ENCODE measurements at places on chromosomes 7 and 10. TPM values are rescaled to one million over a fixed set of nuclear protein-coding genes. Genes with fewer than 3 reads are reported as not detected.

DNA sequence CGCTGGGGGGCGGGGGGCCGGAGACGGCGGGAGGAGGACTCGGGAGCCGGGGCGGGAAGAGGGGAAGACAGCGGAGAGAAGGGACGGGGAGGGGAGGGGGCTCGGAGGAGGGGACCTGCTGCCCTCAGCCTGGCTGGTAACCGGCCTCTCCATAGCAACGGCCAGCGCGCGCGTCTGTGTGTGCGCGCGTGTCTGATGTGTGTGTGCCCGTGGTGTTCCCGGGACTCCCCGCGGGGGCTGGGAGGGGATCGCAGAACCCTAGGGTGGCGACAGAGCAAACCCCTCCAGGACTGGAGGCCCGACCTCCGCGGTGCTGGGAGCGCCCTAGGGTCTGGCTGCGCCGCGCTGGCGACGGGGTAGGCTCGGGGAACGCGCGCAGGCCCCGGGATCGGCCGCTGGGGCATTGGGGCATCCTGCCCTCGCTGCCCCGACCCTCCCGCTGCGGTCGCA lies 356.3 kb downstream of the DNAJB6 start:
- peaks cover 34% of the 10 kb centered on the region for H3K27me3 ChIP-seq
- H3K4me3 ChIP-seq = no peak overlapping the region
- H3K4me1 ChIP-seq = peaks cover 12% of the 10 kb centered on the region
- no peaks in the 10 kb centered on the region for H3K36me3 ChIP-seq

ITPRID1 gene
- total RNA-seq = not detected

DNA sequence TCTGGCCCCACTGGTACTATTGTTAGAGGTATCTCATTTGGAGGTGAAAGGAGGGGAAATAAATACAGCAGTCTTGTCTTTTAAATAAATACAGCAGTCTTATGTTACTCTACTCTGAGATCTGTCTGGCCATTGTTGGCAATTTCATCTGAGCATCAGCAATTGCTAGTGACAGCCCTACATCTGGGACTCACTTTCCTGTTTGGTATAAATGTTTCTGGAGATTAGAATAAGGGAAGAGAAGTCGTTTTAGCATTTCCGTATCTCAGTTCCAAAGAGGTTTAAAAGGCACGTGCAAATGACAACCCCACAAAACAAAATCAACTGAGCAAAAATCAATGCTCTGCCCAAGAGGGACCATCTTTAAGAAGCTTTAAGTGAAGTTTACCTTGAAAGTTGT lies 18.1 kb upstream of the CNNM2 start:
- H3K4me1 ChIP-seq = no peaks in the 10 kb centered on the region
- H3K27ac ChIP-seq = no peak overlapping the region

GRCh38 chr7:128833148-128833945 lies 3.1 kb downstream of the FLNC start:
- H3K36me3 ChIP-seq = no peaks in the 10 kb centered on the region
- H3K4me3 ChIP-seq = no peak overlapping the region
- no peak overlapping the region for H3K27ac ChIP-seq
- H3K4me1 ChIP-seq = peaks cover 13% of the 10 kb centered on the region
- peaks cover 20% of the 10 kb centered on the region for H3K27me3 ChIP-seq

DNA sequence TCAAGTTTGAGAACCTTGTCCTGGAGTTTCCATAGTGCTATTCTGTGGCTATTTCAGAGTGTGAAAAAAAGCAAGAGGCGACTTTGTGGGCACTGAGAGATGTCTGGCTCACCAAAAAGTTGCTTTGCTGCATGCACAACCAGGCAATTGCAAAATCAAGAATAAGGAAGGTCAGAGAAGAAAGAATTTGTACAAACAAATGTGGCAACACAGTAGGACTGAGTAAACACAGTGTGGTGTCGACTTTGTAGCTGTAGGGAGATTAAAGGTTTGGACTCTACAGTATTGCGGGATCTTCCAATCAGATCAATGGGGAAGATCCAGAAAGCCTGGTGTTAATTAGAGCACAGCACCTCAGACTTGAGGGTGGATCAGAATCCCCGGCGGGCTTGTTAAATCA lies 88.1 kb upstream of the PLPP4 start:
- H3K4me3 ChIP-seq = no peak overlapping the region
- no peak for DNase-seq
- no peaks in the 10 kb centered on the region for H3K36me3 ChIP-seq
- H3K27ac ChIP-seq = no peak overlapping the region

SPDYE8 gene
- total RNA-seq = not detected

- no peak overlapping the region for H3K27ac ChIP-seq
- peaks cover 4% of the 10 kb centered on the region for H3K4me1 ChIP-seq
- H3K36me3 ChIP-seq = no peaks in the 10 kb centered on the region
- DNase-seq = no peak
Observed at GRCh38 chr7:104921596-104921995, 92.4 kb upstream of the KMT2E start.

DNA sequence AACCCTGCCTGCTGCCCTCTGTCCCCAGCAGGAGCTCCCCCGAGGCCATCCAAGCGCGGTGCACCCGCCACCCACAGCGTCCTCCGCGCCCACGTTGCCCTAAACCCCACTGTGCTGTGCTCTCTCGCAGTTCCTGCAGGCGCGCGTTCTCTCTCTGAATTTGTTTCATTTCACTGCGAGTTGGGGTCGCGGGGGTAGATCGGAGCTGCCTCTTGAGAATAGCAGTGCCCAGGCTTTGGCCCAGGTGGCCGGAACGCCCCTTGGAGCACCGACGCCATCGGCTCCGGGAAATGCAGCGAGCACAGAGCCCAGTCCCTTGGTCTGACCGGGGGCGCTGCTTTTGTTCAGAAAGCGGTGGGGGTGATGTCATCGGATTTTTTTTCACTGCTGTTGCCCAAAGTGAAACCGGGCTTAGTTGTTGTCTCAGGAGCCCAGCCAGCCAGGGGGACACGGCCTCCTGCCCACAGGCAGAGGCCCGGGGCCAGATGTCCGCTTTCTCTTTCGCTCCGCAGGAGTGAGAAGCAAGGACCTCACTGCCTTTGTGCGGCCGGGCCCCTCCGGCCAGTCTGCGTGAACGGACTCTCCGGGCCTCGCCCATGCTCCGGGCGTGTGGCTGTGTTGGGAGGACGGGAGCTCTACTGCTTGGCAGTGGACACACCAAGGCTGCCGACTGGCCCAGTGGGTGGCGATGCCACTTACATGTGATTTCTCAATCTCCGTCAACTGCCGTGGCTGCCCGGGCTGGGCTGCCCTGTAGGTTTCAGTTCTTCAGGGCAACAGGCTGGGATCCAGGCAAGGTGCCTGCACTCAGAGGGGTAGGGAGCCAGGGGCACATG lies 43.1 kb downstream of the FOXK1 start:
- H3K36me3 ChIP-seq = peaks cover 14% of the 10 kb centered on the region
- peaks cover 41% of the 10 kb centered on the region for H3K4me1 ChIP-seq
- DNase-seq = peak; percentile 76
- H3K4me3 ChIP-seq = peak overlapping the region; percentile 72
- no peaks in the 10 kb centered on the region for H3K27me3 ChIP-seq
- peak overlapping the region; percentile 90 for H3K27ac ChIP-seq

DNA sequence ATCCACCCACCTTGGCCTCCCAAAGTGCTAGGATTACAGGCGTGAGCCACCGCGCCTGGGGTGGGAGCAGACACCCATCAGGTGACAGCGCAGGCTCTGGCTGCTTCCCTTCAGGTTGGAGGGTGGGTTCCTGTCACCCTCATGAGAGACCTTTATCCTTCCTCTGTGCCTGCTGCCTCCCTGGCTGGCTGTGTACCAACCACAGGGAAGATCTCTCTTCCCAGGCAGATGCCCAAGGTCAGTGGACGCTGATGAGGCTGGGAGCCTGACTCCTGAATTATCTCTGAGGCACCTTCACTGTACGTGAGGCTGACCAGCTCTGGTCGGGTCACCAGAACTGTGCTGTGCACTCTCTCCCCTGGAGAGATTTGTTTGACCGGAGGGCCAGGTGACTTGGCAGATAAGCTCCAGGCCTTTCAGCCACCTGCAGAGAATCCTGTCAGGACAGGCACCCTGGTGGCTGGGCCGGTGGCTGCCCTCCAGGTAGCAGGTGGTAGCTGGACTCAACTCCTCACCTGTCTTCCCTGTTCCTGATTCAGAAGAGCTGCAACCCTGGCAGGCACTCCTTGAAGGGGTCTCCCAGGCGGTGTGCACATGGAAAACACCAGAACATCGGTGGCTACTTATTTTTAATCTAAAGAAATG lies 251.9 kb downstream of the GLRX3 start:
- DNase-seq = no peak
- no peak overlapping the region for H3K4me3 ChIP-seq
- no peaks in the 10 kb centered on the region for H3K4me1 ChIP-seq
- H3K27me3 ChIP-seq = peaks cover 10% of the 10 kb centered on the region

CREB3L2 gene
- 24.4 TPM for total RNA-seq

IFIT1 gene
- total RNA-seq = 6.5 TPM

DNA sequence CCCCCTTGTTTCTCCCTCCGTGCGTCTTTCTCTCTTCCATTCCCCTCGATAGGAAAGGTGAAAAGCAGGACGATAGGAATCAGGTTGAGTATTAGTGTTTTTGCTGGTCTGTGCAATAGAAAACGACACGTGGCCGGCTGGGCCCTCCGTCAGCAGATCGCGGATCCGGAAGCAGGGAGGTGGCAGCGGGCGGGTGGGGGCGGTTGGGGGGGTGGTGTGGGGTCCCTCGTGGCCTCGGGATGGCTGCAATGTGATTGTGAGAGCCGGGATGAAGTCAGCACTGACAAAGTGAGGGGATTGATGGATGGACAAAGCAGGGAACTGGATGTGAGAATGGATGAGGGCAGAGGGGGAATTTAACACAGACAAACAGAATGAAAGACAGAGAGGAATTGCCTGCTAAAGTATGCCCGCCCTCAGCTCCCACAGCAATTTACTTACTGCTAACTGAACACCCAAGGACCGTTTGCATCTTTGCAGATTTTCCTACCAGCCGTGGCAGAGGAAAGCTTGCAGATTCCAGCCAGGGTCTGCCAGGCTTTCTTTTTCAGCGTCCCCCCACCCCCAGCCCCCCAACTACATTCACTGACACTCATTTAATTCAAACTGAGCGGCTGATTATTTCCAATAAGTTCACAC lies 280.9 kb downstream of the LRMDA start:
- no peaks in the 10 kb centered on the region for H3K36me3 ChIP-seq
- H3K27me3 ChIP-seq = peaks cover 25% of the 10 kb centered on the region
- no peak overlapping the region for H3K4me3 ChIP-seq
- H3K27ac ChIP-seq = no peak overlapping the region

AGAP6 gene
- 21.3 TPM for total RNA-seq

- H3K4me3 ChIP-seq = no peak overlapping the region
- H3K27ac ChIP-seq = no peak overlapping the region
- no peaks in the 10 kb centered on the region for H3K36me3 ChIP-seq
- no peak for DNase-seq
Observed at GRCh38 chr7:77434570-77435275, 18.6 kb upstream of the GSAP start.

- no peak for DNase-seq
- H3K27me3 ChIP-seq = peaks cover 3% of the 10 kb centered on the region
- no peak overlapping the region for H3K27ac ChIP-seq
- peaks cover 6% of the 10 kb centered on the region for H3K4me1 ChIP-seq
Observed at GRCh38 chr10:126016156-126016805, 119.9 kb downstream of the FANK1 start.

GRCh38 chr10:6465437-6465836 lies 114.6 kb downstream of the PRKCQ start:
- H3K4me3 ChIP-seq = no peak overlapping the region
- H3K27me3 ChIP-seq = no peaks in the 10 kb centered on the region
- H3K27ac ChIP-seq = peak overlapping the region; percentile 72
- no peak for DNase-seq

PAPOLB gene
- not detected for total RNA-seq

DNA sequence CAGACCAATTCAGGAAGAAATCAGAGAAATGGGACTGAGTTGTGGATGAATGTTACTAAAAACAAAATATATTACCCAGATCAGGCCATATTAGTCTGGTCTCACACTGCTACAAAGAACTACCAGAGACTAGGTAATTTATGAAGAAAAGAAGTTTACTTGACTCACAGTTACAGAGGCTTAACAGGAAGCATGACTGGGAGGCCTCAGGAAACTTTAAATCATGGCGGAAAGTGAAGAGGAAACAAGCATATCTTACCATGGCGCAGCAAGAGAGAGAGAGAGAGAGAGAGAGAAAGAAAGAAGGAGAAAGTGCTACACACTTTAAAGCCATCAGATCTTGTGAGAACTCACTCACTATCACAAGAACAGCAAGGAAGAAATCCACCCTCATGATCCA lies 636.8 kb upstream of the GRM3 start:
- no peaks in the 10 kb centered on the region for H3K36me3 ChIP-seq
- no peaks in the 10 kb centered on the region for H3K27me3 ChIP-seq
- H3K4me1 ChIP-seq = no peaks in the 10 kb centered on the region
- no peak overlapping the region for H3K27ac ChIP-seq
- no peak for DNase-seq
- H3K4me3 ChIP-seq = no peak overlapping the region

GRCh38 chr7:33774762-33775523 lies 130.4 kb upstream of the BMPER start:
- no peak for DNase-seq
- H3K4me3 ChIP-seq = no peak overlapping the region
- no peak overlapping the region for H3K27ac ChIP-seq

- DNase-seq = no peak
- H3K27ac ChIP-seq = no peak overlapping the region
- no peak overlapping the region for H3K4me3 ChIP-seq
- no peaks in the 10 kb centered on the region for H3K36me3 ChIP-seq
- peaks cover 22% of the 10 kb centered on the region for H3K4me1 ChIP-seq
Observed at GRCh38 chr7:134632052-134632451, 14.6 kb upstream of the BPGM start.

GRCh38 chr7:1667566-1668395 lies 2.3 kb upstream of the ELFN1 start:
- no peak overlapping the region for H3K4me3 ChIP-seq

CUBN gene
- total RNA-seq = 0.25 TPM

All from activated CD4-positive, alpha-beta T cell treated with anti-CD3 and anti-CD28 coated beads for 36 hours (primary cell).